ENCODE measurements at places on chromosomes 16 and 17.

DNA sequence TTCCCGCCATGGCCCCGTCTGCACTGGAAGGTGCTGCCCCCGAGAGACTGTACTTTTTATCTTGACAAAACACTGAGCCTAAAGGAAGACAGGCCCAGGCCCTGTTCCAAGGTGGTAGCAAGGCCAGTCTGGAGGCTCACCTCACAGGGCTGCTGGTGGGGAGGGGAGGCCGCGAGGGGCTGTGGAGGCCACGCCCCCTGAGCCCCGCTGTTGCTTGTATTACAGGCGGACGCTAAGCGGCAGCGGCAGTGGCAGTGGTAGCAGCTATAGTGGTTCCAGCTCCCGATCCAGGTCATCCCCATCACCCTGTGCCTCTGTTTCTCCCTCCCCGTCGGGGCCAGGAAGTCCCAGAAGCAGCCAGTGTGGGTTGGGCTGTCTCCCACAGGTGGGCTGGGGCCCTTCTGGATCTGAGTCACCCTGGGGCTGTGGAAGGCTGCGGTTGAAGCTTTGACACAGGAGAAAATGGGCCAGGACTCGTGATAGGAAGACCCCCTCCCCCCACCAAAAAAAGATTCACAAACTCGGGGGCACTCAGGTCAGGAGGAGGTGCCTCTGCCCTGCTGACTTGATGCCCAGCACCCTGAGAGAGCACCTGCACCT is 13.3 kb upstream of the IL17C start:
- no peak for DNase-seq

DNA sequence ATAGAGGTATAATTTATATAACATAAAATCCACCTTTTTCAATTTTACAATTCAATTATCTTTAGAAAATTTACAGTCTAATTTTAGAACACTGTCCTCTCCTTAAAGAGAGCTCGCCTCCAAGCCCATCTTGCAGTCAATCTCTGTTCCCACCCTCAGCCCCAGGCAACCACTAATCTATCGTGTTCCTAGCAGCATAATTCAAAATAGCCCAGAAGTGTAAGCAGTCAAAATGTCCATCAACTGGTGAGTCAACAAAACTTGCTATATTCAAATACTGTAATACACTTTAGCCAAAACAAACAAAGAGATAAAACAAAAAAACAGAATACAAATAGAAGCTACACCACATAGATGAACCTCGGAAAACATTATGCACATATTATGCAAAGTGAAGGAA is 1006.8 kb upstream of the EEF2KMT start:
- DNase-seq: no peak

DNA sequence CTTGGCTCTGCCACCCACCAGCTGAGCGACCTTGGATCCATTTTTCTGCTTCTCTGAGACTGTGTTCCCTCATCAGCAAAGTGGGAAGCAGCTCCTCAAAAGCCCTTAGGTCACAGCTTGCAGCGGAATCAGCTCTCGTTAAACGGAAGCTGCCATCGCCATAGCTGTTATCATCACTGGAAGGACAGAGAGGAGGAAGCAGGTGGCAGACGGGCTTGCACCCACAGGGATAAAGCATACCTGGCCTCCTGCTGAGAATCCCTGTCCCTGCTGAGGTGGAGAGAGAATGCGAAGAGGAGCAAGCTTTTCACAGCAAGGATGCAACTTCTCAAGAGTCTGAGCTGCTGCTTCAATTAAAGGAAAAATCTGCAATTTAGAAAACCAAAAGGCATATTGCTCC is 106.6 kb downstream of the CLEC16A start:
- DNase-seq: no peak

DNA sequence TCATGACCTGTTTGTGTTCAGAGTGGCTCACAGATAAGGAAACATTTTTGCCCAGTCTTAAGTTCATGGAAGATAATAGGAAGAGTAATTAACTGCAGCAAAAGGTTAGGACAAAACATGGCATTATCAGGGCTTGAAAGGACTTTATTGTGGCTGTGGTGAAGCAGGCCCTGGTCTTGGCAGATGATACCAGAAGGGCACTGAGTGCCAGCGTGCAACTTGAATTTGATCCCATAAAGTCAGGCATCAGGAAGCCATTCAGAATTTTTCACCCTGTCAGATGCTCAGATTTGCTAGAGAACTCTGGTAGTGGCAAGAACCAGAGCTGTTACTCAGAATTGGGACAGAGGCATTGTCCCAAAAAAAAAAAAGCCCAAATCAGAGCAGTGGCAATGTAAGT is 11.2 kb upstream of the COG7 start:
- DNase-seq: peak; percentile 81

DNA sequence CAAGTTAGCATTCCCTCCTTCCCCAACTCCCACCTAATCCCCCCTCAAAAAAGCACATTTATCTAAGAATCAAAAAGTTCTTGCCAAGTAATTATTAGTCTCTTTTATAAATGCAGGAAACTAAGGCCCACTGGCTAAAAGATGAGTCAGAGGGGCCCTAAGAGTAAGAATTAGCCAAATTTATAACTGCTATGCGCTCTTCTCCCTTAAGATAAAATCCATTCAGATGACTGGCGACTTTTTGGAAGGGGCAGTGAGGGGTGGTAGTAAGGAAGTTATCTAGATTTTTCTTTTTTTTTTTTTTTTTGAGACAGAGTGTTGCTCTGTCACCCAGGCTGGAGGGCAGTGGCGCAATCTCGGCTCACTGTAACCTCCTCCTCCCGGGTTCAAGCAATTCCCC is 17.1 kb downstream of the ZNF652 start:
- DNase-seq: no peak

DNA sequence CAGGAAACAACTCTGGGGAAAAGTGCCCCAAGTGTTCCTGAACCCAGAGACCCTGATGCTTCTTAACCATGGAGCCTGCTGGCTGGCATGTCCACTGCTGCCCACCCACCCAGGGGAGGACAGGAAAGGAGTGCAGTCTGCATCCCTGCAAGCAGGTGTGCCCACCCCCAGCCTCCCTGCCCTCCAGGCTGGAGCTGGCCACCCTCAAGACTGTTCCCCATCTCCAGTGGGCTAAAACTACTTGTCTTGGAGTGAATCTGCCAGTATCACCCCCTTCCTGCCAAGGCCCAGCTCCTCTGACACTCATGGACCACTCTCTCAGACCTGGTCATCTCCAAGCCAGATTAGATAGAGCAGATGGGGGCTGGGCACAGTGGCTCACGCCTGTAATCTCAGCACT is 29.8 kb downstream of the ARHGAP27 start:
- DNase-seq: no peak

DNA sequence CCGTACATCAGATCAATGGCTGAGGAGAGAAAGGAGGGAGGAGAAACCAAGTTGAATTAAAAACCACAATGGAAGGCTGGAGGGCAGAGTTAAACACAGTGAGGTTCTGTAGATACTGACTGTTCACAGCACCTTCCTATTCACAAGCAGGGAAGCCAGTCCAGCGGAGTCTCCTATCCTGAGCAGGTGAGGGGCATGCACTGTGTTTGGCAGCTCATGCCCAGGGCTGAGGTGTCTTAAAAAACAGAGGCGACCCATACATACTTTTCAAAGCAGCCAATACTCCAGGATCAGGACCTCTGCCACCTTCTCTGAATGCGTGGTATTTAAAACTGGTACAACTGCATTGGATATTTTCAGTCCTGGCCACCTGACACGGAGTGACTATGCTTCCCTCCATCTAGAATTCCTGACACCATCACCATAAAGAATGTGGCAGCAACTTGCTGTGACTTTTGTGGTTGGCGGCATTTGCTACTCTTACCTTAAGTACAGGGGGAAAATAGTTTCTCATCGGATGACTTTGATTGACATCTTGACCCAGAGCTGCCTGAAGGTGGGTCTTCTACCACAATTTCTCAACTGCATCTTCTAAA is 21.5 kb downstream of the USP22 start:
- DNase-seq: no peak

DNA sequence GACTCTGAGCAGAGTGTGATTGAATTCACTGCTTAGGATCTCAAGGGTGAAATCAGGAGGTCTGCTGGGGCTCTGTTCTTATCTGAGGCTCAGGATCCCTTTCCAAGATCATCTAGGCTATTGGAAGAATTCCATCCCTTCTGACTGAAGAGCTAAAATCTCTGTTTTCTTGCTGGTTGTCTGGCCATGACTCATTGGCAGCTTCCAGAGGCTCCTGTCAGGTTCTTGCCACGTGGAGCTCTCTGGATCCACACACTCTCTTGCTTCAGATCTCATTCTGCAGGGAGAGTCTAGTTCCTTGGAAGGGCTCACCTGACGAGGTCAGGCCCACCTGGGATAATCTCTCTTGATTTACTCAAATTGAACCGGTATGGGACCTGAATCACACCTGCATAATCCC is 930.7 kb downstream of the CDH8 start:
- no peak for DNase-seq

DNA sequence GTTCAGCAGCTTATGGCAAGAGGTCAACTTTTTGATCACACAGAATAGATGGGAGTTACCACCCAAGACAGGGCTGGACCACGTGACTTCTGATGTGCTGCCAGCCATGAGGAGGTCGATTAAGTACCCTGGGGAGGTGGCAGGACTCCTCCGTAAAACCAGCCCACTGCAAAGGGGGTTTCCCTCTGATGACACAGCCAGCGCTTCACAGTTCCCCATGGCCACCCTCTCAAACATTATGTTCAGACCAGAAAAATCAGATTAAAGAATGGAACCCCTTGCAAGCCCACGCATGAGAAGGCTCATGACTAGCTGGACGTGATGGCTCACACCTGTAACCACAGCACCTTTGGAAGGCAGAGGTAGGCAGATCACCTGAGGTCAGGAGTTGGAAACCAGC is 222.9 kb downstream of the CPPED1 start:
- no peak for DNase-seq
